HCEC 1CT (cell line): ENCODE measurements at places on chromosomes 1 and 21.

DNA sequence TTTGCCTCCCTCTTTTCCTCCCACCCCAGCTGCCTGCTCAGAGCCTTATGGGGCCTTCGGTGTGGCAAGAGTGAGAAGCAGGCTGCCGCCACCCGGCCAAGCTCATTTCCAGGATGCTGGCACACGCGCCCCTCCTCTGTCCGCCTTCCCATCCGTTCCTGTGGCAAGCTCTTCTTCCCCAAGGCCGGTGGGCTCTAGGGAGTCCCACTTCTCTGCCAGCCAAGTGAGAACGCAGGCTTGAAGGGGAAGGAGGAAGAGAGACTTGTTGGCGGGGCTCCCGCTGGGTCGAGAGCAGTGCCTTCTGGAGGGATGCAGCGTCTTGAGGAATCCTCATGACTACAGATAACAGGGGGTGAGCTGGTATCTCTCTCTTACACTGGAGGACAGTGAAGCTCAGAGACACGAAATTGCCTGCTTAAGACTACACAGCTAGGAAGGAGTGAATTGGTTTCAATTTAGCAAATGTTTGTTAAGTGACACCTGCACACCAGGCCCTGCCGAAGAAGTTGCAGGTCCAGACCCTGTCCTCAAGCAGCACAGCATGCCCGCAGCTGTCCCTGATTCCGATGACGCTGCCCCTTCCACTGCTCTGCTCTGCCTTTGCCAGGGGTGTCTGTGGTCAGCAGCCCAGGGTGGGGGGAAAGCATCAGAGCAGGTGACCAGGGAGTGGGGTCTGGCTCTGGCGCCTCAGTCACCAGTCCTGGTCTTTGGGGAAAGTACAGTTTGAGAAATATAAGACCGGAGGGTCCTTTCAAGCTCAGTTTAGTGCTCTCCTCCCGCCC is 40.1 kb upstream of the FOXO6 start:
- no peak for DNase-seq

- DNase-seq: peak; percentile 31
Observed at GRCh38 chr1:17369466-17369865, 2.5 kb upstream of the PADI6 start.

DNA sequence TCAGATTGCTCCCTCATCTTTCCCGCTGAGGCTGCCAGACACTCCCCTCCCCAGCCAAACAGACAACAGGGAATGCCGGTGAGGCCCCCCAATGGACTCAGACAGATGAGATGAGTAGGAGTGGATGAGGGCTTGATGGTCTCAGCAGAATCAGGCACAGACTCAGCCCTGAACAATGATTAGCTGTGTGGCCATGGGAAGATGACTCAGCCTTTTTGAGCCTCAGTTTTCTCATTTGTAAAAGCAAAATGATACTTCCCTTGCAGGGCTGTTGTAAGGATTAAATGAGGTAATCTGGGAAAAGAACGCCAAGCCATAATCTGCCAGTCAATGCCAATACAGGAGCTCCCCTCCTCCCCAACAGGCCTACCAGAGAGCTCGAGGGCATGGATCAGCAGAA is 12.4 kb downstream of the C1orf198 start:
- DNase-seq: no peak

GRCh38 chr1:223179786-223180185 is 36.7 kb upstream of the TLR5 start:
- no peak for DNase-seq

DNA sequence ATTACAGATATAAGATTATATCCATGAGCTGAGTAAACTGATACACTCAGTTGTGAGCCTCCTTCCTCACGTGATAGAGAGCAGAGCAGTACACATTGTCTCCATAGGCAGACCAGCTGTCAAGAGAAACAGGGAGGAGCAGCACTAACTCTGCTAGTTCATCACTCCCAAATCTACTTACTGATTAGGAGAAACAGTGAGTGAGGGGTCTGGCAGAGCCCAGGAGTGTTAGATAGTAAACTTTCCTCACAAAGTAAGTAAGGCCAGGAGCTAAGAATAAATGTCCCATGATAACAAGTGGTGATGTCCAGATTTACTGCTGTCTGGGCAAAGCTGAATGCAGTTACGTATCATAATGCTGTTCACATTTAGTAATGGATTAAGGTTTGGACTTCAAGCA is 168.6 kb upstream of the KCNK2 start:
- no peak for DNase-seq

- DNase-seq: no peak
Observed at GRCh38 chr1:38444770-38445442, 398.3 kb upstream of the POU3F1 start.

DNA sequence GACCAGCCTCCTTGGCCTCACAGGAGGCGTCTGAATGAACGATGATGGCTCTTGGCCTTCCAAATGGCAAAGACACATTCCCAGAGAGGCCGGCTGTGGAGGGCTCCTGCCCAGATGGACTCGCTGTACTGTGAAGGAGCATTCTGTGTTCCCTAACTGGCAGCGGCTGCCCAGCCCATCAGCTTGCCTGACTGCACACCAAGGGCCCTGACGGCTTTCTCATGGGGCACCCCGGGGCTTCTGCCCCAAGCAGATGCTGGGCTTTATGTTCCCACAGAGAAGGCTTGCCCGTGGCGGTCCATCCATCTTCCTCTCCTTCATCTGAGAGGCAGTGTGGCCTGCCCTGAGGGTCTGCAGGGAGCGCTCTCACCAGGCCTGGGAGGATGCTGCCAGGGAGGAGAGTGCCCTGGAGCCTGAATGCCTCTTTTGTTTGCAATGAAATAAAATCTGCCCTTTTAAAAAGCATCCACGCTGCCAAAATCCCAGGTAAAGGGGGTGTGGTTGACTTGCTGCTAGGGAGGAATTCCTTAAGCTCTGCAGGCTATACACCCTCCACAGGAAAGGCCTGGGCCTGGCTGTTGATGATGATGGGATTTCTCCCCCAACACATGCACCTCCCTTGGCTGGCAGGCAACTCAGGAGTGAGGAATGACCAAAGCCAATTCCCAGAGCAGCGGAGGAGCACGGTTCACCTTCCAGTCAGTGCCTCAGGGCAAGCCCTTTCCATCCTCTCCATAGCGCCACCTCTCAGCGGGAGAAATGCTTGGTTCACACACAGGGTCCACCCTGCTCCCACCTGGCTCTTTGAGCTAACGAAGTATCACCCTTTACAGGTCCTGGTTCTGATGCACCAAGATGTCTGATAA is 84.6 kb upstream of the SSX2IP start:
- no peak for DNase-seq

DNA sequence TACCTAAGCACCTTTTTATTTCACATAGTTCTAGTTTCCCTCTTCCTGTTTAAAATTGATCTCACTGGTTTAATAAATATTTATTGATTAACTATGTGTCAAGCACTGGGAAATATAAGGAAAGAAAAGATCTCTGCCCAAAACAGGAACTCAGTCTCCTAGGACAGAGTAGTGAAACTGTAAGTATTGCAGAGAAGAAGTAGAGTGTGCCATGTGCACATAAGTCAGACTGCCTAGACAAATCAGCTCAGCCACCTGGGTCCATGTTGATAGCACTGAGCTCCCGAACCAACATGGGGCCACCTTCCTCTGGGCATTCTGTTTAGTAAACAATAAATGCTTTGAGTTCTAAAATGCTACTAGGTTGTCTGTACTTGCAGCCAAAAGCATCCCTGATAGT is 9.8 kb upstream of the SSX2IP start:
- no peak for DNase-seq

GRCh38 chr1:223776075-223776814 is 63.9 kb downstream of the CAPN2 start:
- peak; percentile 82 for DNase-seq

DNA sequence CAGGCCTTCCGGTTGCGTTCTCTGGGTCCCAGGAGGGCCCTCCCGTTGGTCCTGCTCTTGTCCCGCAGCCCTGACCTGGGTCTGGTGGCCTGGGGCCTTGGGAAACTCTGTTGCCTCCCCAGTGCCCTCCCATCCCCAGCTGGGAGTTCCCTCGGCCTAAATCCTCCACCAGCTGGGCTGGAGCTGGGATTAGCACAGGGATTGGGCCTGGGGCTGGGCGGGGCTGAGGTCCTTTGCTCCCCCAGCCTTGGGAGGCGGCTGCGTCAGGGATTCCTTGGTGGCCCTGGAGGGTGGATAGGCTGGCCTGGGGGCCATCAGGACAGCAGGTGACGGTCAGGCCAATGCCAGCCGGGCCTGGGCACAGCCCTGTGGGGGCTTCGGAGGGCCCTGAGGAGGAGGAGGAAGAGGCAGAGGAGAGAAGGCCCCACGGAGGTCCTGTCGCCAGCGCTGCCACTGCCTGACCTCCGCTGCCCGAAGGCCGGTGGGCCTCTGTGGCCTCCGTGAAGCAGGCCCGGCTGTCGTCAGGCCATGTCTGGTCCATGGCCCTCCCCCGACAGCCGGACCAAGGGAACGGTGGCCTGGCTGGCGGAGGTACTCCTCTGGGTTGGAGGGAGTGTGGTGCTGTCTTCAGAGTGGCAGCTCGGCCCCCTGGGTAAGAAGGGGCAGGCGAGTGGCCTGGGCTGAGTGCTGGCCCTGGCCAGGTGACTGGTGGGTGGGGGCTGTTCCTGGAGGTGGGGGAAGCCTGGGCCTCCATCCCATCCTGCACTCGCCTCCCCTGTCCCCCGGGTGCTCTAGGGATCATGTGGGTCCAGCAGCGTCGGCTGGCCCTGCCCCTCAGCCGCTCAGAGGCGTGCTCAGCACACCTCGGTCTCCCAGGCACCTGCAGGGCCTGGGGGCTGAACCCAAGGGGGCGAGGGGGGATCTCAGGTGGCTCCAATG is at the start of gene PLCH2:
PLCH2 (plus strand) TSS at position 229 of the 939 bp plus-strand sequence; CDS start at position 529, 300 bp downstream.
- DNase-seq: no peak

DNA sequence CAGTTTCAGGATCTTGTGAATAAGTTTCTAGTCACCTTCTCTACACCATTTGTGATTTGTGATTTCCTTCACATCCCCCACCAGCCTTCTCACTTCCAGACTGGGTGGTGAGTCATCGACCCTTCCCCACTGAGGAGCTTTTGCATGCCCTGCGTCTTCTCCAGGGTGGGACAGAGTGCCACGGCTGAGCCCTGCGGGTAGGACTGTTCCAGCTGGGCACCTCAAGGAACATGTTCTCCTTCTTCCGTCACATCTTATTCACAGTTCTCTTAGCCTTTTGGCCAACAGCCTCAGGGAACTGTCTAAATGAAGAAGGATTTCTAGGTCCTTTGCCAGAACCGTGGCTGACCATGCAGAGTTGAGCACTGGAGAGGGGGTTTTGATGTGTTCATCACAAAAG is 116.5 kb downstream of the TMEM53 start:
- no peak for DNase-seq

DNA sequence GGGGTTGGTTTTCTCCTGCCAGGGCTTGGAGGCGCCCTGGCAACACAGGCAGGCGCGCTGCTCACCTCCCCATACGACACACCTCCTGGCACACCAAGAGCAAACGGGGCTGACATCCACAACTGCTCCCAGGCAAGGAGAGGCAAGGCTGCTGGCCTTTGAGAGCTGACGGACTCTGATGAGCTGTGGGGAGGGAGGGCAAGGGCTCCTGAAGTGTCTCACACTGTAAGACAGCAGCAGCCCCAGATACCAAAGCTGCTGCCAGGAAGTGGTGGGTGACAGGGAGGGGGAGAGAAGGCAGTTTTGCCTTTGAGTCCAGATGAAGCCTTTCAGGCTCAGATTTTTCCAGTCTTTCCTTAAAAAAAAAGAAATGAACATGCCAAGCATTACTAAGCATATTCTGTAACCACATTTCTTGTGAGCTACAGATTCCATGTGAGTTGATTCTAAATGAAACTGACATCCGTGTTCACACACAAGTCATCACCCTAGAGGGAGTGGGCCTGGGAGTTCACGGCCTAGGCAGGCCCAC is 24.3 kb downstream of the PGBD5 start:
- DNase-seq: no peak

- DNase-seq: no peak
Observed at GRCh38 chr1:44819196-44819607, 10.9 kb downstream of the BTBD19 start.

DNA sequence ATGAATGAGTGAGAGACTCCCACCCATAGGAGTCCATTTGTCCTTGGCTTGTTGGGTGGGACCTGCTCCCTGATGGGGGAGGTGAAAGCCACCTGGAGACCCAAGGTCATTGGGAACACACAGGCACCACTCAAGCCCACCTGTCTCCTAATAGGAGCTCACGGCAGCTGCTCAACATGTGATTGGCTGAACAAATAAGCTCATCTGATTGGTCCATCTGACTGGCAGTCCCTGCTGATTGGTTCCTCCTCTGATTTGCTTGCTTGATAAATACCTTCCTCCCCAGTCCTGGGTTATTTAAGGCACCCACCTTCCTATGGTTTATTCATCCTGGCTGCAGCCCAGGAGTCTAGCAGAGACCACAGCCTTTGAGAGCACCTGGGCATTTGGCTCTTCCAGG is 502.9 kb downstream of the PTPRU start:
- no peak for DNase-seq

DNA sequence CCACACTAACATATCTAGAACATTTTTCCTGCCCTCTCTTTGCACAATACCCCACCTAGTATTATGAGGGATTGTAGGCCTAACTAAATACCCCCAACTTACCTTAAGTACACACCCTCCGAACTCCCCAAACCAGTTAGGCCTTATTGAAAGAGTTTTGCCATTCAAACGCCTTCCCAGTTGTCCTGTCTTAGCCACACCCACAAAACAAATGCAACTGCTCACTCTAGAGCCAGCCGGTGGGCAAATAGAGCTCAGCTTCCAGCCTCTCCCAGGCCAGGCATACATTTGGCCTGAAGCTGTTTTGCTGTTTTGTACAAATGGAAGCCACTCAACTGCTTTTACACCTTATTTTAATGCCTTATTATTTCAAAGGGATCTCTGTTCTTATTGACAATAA is 224.2 kb upstream of the RUNX1 start:
- DNase-seq: no peak

DNA sequence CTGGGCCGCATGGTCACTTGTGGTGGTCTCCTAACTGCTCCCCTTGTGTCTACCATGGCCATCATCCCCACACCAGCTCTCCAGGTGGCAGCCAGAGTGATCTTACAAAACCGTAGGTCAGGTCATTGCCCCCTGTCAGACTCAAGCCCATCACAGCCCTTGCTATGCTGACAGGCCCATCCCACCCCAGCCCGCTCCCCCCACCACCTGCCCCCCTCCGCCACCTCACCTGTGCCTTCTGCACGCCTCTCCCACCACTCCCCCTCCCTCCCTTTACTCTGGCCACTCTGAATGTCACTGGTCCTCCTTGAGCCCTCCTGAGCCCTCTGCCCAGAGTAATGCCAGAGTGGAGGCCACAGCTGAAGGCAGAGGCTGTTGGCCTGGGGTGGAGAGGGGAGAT is 28.5 kb downstream of the TEX35 start:
- no peak for DNase-seq

GRCh38 chr1:48069662-48070395 is 72.6 kb upstream of the TRABD2B start:
- no peak for DNase-seq

GRCh38 chr1:193260896-193261295 is 74.5 kb upstream of the B3GALT2 start:
- DNase-seq: no peak

DNA sequence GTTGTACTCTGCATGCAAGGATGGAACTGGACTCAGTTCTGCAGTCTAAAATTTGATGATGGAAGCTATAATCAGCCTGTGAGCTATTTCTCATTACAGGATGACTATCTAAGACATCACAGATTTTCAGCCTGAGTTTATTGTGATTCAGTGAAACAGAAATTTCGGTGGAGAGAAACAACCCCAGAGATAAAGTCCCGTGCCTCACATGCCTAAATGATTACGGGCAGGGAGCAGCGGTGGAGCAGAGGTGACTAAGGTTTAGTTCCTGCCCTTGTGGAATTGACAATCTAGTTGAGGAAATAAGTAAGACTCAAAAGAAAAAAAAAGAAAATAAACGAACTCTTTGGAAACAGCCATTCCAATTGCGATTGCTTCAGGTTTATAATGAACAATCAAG is 96.9 kb downstream of the GRIK3 start:
- no peak for DNase-seq

- no peak for DNase-seq
Observed at GRCh38 chr1:151056149-151056548, 3.3 kb downstream of the CDC42SE1 start.
